ENCODE measurements at places on chromosomes 6 and 20. TPM values are rescaled to one million over a fixed set of nuclear protein-coding genes. Genes with fewer than 3 reads are reported as not detected.

- no peak overlapping the region for H3K27ac ChIP-seq
- DNase-seq: no peak
- no peaks in the 10 kb centered on the region for H3K4me1 ChIP-seq
- no peak overlapping the region for H3K4me3 ChIP-seq
Observed at GRCh38 chr6:12345694-12346058, 55.5 kb downstream of the EDN1 start.

- H3K27ac ChIP-seq: no peak overlapping the region
- DNase-seq: no peak
- no peaks in the 10 kb centered on the region for H3K4me1 ChIP-seq
- peaks cover 6% of the 10 kb centered on the region for H3K27me3 ChIP-seq
- no peaks in the 10 kb centered on the region for H3K36me3 ChIP-seq
Observed at GRCh38 chr6:150336299-150336698, 32.5 kb upstream of the IYD start.

GRCh38 chr6:100228437-100228833, 234.4 kb upstream of the MCHR2 start:
- H3K27me3 ChIP-seq: peaks cover 15% of the 10 kb centered on the region
- DNase-seq: no peak
- no peak overlapping the region for H3K27ac ChIP-seq
- no peaks in the 10 kb centered on the region for H3K36me3 ChIP-seq
- H3K4me1 ChIP-seq: peaks cover 8% of the 10 kb centered on the region

Gene SIGLEC1
- 0.20 TPM for total RNA-seq

Gene POLR1C
- total RNA-seq: 28.8 TPM

Gene ANGPT4
- total RNA-seq: not detected

Gene FOXA2
- not detected for total RNA-seq

Gene MRAP2
- not detected for total RNA-seq

Gene WFDC5
- total RNA-seq: not detected

GRCh38 chr6:89071036-89071435, 9.5 kb upstream of the PNRC1 start:
- H3K27ac ChIP-seq: no peak overlapping the region
- peaks cover 1% of the 10 kb centered on the region for H3K4me1 ChIP-seq
- DNase-seq: no peak
- H3K27me3 ChIP-seq: peaks cover 4% of the 10 kb centered on the region
- peaks cover 1% of the 10 kb centered on the region for H3K36me3 ChIP-seq

Gene ZNF334
- total RNA-seq: 2.1 TPM

DNA sequence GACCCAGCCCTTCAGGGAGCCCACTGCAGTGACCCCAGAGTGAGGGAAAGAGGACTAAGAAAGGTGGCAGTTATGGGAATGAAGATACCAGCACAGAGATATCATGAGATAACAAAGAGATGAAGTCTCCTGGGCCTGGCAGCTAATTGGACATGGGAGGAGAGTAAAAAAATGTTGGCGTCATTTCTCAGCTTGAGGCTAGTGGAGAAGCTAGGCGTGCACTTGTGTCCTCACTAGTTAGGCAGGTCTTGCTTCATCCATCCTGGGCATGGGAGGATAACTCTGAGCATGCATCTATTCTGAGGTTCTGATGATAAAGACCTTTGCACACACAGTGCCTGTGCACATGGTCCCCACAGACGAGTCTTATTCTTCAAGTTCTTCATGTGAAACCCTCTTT, 4.1 kb upstream of the GFOD1 start:
- H3K27me3 ChIP-seq: peaks cover 21% of the 10 kb centered on the region
- no peak for DNase-seq
- H3K36me3 ChIP-seq: no peaks in the 10 kb centered on the region
- H3K27ac ChIP-seq: no peak overlapping the region

- peaks cover 78% of the 10 kb centered on the region for H3K27me3 ChIP-seq
- H3K27ac ChIP-seq: no peak overlapping the region
Observed at GRCh38 chr6:41367700-41368099, 32.3 kb downstream of the NCR2 start.

Gene TPX2
- total RNA-seq: 114 TPM

GRCh38 chr6:8526624-8527023, 91.3 kb upstream of the SLC35B3 start:
- no peaks in the 10 kb centered on the region for H3K27me3 ChIP-seq
- no peak for DNase-seq
- H3K36me3 ChIP-seq: no peaks in the 10 kb centered on the region
- H3K27ac ChIP-seq: no peak overlapping the region
- no peak overlapping the region for H3K4me3 ChIP-seq
- no peaks in the 10 kb centered on the region for H3K4me1 ChIP-seq

Gene ETV7
- 8.7 TPM for total RNA-seq
